ENCODE measurements at places on chromosomes 7 and 10. TPM values are rescaled to one million over a fixed set of nuclear protein-coding genes. Genes with fewer than 3 reads are reported as not detected.

- H3K36me3 ChIP-seq: no peaks in the 10 kb centered on the region
- no peak for DNase-seq
- H3K27ac ChIP-seq: no peak overlapping the region
- no peaks in the 10 kb centered on the region for H3K4me1 ChIP-seq
- no peak overlapping the region for H3K4me3 ChIP-seq
These were observed 221.0 kb downstream of the DYNC1I1 start for GRCh38 chr7:95993380-95993779.

- DNase-seq: no peak
- no peaks in the 10 kb centered on the region for H3K27me3 ChIP-seq
- H3K4me1 ChIP-seq: no peaks in the 10 kb centered on the region
- no peak overlapping the region for H3K27ac ChIP-seq
- no peak overlapping the region for H3K4me3 ChIP-seq
These were observed 107.5 kb downstream of the POU6F2 start for GRCh38 chr7:39085189-39085588.

The OR2A5 gene
- not detected for polyA plus RNA-seq

The SRPK2 gene
- polyA plus RNA-seq: 226 TPM

- no peaks in the 10 kb centered on the region for H3K36me3 ChIP-seq
- no peak overlapping the region for H3K27ac ChIP-seq
- H3K27me3 ChIP-seq: no peaks in the 10 kb centered on the region
These were observed 1.6 kb upstream of the AGK start for GRCh38 chr7:141549582-141549981.

GRCh38 chr7:28850699-28851098 is 107.4 kb downstream of the TRIL start:
- no peak for DNase-seq
- H3K4me1 ChIP-seq: no peaks in the 10 kb centered on the region
- no peaks in the 10 kb centered on the region for H3K36me3 ChIP-seq
- H3K27ac ChIP-seq: no peak overlapping the region

- no peak overlapping the region for H3K27ac ChIP-seq
- no peaks in the 10 kb centered on the region for H3K36me3 ChIP-seq
- no peaks in the 10 kb centered on the region for H3K4me1 ChIP-seq
These were observed 180.9 kb downstream of the ANK3 start for GRCh38 chr10:60208676-60209269.

- no peaks in the 10 kb centered on the region for H3K36me3 ChIP-seq
- no peak overlapping the region for H3K4me3 ChIP-seq
- no peaks in the 10 kb centered on the region for H3K4me1 ChIP-seq
- H3K27ac ChIP-seq: no peak overlapping the region
- H3K27me3 ChIP-seq: no peaks in the 10 kb centered on the region
- DNase-seq: peak; percentile 0
These were observed 74.9 kb downstream of the CARD11 start for GRCh38 chr7:2968616-2969397.

DNA sequence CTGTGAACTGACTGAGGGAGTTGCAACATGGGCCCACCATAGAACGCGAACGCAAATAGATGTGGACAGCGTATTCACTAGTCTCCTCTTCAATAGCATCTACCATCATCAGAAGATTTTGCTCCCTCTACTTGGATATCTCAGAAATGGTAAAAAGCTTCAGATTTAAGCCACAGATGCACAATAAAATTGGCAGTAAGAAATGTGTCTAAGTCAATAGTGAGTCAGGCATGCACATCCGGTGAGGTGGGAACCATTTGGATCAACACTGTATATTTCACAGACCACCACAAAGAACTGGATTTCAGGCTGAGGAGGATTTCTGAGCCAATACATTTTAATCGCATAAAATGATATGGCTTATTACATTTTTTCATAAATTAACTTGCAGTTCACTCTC is 111.5 kb upstream of the ADAM12 start:
- H3K27ac ChIP-seq: no peak overlapping the region
- no peaks in the 10 kb centered on the region for H3K36me3 ChIP-seq
- no peak overlapping the region for H3K4me3 ChIP-seq
- no peak for DNase-seq
- no peaks in the 10 kb centered on the region for H3K27me3 ChIP-seq

The ATOH7 gene
- polyA plus RNA-seq: 0.21 TPM

The SPDYE16 gene
- 4.1 TPM for polyA plus RNA-seq

GRCh38 chr10:14459665-14460064 is 128.9 kb upstream of the FRMD4A start:
- no peaks in the 10 kb centered on the region for H3K4me1 ChIP-seq
- no peaks in the 10 kb centered on the region for H3K36me3 ChIP-seq
- no peak for DNase-seq

The CAV1 gene
- polyA plus RNA-seq: 84.2 TPM

- H3K27me3 ChIP-seq: no peaks in the 10 kb centered on the region
- no peaks in the 10 kb centered on the region for H3K4me1 ChIP-seq
- H3K36me3 ChIP-seq: no peaks in the 10 kb centered on the region
- H3K4me3 ChIP-seq: no peak overlapping the region
- no peak overlapping the region for H3K27ac ChIP-seq
- DNase-seq: no peak
These were observed 10.1 kb downstream of the NPC1L1 start for GRCh38 chr7:44530990-44531389.

Data from testis (tissue), 5 donors.